ENCODE measurements at places on chromosomes 6 and 20. TPM values are rescaled to one million over a fixed set of nuclear protein-coding genes. Genes with fewer than 3 reads are reported as not detected.

GRCh38 chr20:40279390-40279789 is 409.6 kb downstream of the MAFB start:
- no peak overlapping the region for H3K4me3 ChIP-seq
- H3K4me1 ChIP-seq: peaks cover 16% of the 10 kb centered on the region
- H3K27ac ChIP-seq: no peak overlapping the region
- no peaks in the 10 kb centered on the region for H3K27me3 ChIP-seq

DNA sequence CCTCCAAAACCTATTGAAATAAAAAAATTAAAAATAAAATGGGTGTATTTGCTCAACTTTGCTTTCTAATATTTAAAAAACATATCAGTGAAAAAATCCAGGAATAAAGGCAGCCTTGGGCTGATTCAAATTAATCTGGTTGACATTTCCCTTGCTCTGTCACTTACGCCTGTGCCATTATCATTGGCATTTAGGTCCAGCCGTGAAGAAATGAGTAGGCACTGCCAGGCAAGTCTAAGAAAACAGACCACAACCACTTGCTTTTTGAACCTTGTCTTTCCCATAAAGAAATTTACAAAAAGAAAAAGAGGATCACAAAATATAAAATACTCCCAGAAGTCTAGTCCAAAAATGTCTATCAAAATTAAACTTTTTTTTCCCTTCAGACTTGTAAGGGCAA is 59.2 kb upstream of the HBS1L start:
- H3K36me3 ChIP-seq: no peaks in the 10 kb centered on the region
- H3K27ac ChIP-seq: no peak overlapping the region
- no peaks in the 10 kb centered on the region for H3K27me3 ChIP-seq
- H3K4me3 ChIP-seq: no peak overlapping the region

GRCh38 chr6:9564021-9564420 is 850.9 kb downstream of the TFAP2A start:
- DNase-seq: no peak
- H3K4me3 ChIP-seq: no peak overlapping the region
- H3K4me1 ChIP-seq: no peaks in the 10 kb centered on the region
- H3K27ac ChIP-seq: no peak overlapping the region
- H3K27me3 ChIP-seq: no peaks in the 10 kb centered on the region
- no peaks in the 10 kb centered on the region for H3K36me3 ChIP-seq

- no peak for DNase-seq
- H3K27me3 ChIP-seq: no peaks in the 10 kb centered on the region
- no peak overlapping the region for H3K4me3 ChIP-seq
- H3K4me1 ChIP-seq: no peaks in the 10 kb centered on the region
- H3K36me3 ChIP-seq: no peaks in the 10 kb centered on the region
Measured at GRCh38 chr6:95978230-95978629, 37.5 kb upstream of the FUT9 start.

DNA sequence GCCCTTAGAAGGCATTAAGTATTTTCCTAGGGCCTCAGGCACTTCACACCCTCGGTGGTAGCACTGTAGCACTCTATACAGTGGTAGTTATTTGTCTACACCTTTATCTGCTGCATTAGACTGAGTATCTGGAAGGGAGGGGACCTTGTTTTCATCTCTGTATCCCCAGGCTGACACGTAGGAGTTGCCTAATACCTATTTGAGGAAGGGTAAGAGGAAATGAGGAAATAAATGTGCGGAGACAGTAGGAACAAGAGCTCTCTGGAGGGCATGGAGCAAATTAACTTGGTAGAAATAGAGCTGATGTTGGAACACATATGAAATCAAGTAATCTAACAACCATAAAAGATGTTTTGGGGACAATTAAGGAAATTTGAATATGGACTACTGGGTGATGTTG is 3.9 kb downstream of the CNPY3 start:
- H3K36me3 ChIP-seq: peaks cover 54% of the 10 kb centered on the region
- H3K4me1 ChIP-seq: peaks cover 43% of the 10 kb centered on the region
- H3K4me3 ChIP-seq: no peak overlapping the region
- H3K27ac ChIP-seq: no peak overlapping the region

Gene ESF1
- total RNA-seq: 12.4 TPM

DNA sequence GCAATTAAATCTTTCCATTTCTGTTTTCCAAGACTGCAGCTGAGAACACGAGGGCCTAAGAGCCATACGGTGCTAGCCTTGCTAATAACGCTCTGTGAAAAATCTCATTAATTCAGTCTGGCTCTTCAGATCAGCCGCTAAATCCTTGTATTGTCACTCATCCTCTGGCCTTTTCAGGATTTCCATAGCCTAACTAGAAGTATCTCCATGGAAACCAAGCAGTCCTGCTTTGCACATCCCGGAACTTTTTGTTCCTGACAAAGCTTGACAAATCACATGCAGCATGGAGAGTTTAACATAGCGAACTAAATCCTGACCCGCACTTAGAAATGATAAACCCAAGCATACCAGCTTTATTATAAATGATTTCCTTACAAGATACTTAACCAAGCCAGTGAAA is 383.7 kb downstream of the CD83 start:
- DNase-seq: no peak
- H3K4me3 ChIP-seq: no peak overlapping the region
- H3K36me3 ChIP-seq: no peaks in the 10 kb centered on the region
- no peaks in the 10 kb centered on the region for H3K27me3 ChIP-seq
- no peak overlapping the region for H3K27ac ChIP-seq

DNA sequence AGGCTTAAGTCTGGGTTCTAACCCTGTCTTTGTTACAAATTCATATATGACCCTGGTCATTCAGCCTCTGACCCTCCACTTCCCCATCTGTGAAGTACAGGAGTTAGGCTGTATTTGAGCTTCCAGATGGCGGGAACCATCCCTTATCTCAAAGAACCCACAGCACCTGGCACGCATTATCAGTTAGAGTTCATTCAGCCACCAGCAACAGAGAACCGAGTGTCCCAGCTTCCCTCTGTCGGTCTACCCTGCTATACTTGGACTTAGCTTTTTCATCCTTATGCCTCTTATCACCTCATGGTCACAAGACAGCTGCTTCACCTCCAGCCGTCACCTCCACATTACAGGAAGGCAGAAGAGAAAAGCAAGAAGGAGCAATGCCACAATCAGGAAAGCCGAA is 147.8 kb downstream of the EYA2 start:
- DNase-seq: no peak
- H3K4me3 ChIP-seq: no peak overlapping the region
- H3K27ac ChIP-seq: no peak overlapping the region

Gene TBCC
- total RNA-seq: 19.3 TPM

GRCh38 chr6:112029045-112029822 is 24.7 kb upstream of the CCN6 start:
- peaks cover 21% of the 10 kb centered on the region for H3K4me1 ChIP-seq
- H3K27ac ChIP-seq: no peak overlapping the region
- no peaks in the 10 kb centered on the region for H3K27me3 ChIP-seq
- H3K36me3 ChIP-seq: no peaks in the 10 kb centered on the region
- H3K4me3 ChIP-seq: no peak overlapping the region

- DNase-seq: no peak
- H3K27me3 ChIP-seq: no peaks in the 10 kb centered on the region
- peaks cover 14% of the 10 kb centered on the region for H3K36me3 ChIP-seq
- no peak overlapping the region for H3K4me3 ChIP-seq
Measured at GRCh38 chr6:112183271-112183671, 71.1 kb downstream of the LAMA4 start.

DNA sequence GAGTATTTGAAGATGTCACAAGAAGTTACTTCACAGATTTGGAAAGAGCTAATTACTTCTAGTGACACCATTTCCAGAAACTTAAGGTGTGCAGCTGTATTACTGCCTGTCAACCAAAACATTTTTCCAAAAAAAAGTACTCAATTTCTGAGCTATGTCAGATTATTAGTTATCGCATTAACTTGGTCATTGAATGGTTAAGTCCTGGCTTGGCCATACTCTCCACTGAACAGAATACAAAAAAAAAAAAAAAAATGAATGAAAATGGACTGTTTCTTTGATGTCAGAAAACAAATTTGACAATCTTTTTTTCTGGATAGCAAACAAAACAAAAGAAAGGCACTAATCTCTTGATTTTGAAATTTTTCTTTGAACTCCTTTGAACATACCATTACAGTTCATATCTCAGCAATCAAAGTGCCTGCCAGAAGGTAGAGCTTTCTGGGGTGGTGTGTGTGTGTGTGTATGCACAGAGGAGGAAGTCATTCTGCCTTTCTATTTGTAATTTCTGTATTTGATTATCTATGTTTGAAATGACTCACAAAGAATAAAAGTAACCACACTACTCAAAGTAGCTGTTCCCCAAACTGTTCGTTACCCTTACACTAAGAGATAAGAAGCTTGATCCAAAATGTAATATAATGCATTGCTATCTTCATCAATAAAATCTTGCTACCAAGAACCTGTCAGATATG is 210.8 kb upstream of the FUT9 start:
- H3K27me3 ChIP-seq: no peaks in the 10 kb centered on the region
- H3K36me3 ChIP-seq: no peaks in the 10 kb centered on the region
- no peak overlapping the region for H3K27ac ChIP-seq
- no peaks in the 10 kb centered on the region for H3K4me1 ChIP-seq
